ENCODE measurements at places on chromosomes 13 and 19. TPM values are rescaled to one million over a fixed set of nuclear protein-coding genes. Genes with fewer than 3 reads are reported as not detected.

The CEACAM3 gene
- total RNA-seq: not detected

The CARM1 gene
- 88.0 TPM for total RNA-seq

The CFAP97D2 gene
- not detected for total RNA-seq

- DNase-seq: no peak
- peak overlapping the region; percentile 88 for H3K4me3 ChIP-seq
- no peak overlapping the region for H3K27ac ChIP-seq
- H3K36me3 ChIP-seq: peaks cover 19% of the 10 kb centered on the region
- peaks cover 3% of the 10 kb centered on the region for H3K27me3 ChIP-seq
Observed at GRCh38 chr19:1356508-1356865, 27.2 kb upstream of the NDUFS7 start.

GRCh38 chr19:11355160-11356073 lies at the start of gene PLPPR2:
Gene PLPPR2 (plus strand): TSS chr19:11355432. CDS start chr19:11357674, 2,242 bp downstream.
- no peak within 1 kb of the TSS for H3K27ac ChIP-seq
- peak; percentile 79 for DNase-seq
- peak within 1 kb of the TSS; percentile 67 for H3K4me3 ChIP-seq

GRCh38 chr19:43430142-43430710 lies 15.5 kb downstream of the TEX101 start:
- peak overlapping the region; percentile 30 for H3K4me3 ChIP-seq
- H3K4me1 ChIP-seq: peaks cover 29% of the 10 kb centered on the region

DNA sequence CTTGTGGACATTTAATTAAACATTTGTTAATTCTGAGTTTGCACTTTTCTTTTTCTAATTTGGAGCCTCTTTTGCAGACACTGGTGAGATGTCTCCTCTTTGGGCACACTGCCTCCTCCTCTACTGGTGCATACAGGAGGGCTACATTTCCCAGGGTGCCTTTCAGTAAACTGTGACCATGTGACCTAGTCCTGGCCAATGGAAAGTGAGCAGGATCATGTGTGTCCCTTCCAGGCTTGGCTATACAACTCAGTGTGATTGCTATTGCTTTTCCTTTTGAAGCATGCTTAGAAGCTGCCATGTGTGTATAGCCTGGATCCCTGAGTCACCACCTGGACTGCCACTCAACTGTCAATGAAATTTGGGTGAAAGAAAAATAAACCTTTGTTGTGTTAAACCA lies 4.5 kb downstream of the IZUMO2 start:
- H3K4me1 ChIP-seq: no peaks in the 10 kb centered on the region
- H3K36me3 ChIP-seq: no peaks in the 10 kb centered on the region
- no peak for DNase-seq
- H3K4me3 ChIP-seq: no peak overlapping the region
- no peak overlapping the region for H3K27ac ChIP-seq
- H3K27me3 ChIP-seq: peaks cover 2% of the 10 kb centered on the region

DNA sequence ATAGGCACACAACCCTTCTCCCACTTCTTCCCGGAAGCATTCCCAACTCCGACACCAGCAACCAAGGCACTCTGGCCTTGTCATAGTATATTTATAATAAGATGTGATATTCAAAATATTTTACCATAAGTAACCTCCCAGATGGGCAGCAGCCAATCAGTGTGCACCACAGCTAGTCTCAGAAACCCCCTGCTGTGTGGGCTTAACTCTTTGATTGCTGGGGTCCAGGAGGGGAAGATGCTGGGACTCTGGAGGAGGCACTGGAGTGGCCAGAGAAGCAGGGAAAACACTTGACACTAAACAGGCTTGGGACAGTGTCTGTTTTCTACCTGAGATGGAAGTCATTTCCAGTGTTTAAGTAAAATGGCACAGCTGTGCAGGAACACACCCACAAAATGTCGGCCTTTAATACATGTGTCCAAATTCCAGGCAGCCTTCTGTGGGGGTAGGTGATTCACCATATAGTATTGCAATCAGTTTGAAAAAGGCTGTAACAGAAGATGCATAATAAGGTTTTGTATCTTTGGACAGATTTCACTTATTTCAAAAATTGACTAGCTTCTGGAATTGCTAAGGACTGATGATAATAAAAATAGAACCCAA lies 100.7 kb downstream of the MBNL2 start:
- no peak overlapping the region for H3K4me3 ChIP-seq
- no peak for DNase-seq
- no peaks in the 10 kb centered on the region for H3K27me3 ChIP-seq
- no peaks in the 10 kb centered on the region for H3K4me1 ChIP-seq

- H3K4me3 ChIP-seq: no peak overlapping the region
- no peaks in the 10 kb centered on the region for H3K36me3 ChIP-seq
- peaks cover 15% of the 10 kb centered on the region for H3K4me1 ChIP-seq
- no peak for DNase-seq
Observed at GRCh38 chr13:31207661-31208552, 8.1 kb downstream of the B3GLCT start.

- no peak for DNase-seq
- no peak overlapping the region for H3K27ac ChIP-seq
- H3K36me3 ChIP-seq: no peaks in the 10 kb centered on the region
Observed at GRCh38 chr19:44636439-44637389, 7.0 kb upstream of the PVR start.

DNA sequence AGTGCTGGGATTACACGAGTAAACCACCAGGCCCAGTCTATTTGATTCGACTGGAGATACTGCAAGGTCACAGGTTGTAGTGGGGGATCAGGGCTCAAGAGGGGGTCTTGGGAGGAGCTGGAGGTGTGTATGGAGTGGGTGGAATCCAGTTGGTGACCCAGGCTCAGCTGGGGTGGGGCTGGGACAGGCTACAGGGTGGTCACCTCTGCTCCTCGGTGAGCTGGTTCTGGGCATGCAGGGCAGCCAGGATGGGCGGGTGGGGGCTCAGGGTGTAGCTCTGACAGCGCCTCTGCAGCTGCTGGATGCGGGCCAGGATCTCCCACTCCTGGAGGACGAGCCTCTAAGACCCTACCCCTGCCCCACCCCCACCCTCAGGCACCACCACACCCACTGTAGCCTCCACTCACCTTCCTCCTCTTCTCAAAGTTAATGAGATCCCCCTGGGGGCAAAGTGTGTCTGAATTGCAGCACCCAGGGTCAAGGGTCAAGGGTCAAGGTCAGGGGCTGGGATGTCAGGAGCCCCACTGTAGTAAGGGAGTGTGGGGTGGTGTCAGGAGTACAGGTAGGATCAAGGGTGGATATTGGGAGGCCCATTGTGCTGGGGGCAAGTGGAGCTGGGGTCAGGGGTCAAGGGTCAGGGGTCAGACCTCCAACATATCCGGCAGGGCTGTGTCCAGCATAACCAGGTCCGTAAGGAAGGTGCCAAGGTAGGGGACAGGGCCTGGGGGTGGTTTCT lies 17.1 kb downstream of the RGL3 start:
- no peaks in the 10 kb centered on the region for H3K36me3 ChIP-seq
- H3K27me3 ChIP-seq: peaks cover 10% of the 10 kb centered on the region
- H3K4me1 ChIP-seq: no peaks in the 10 kb centered on the region
- H3K27ac ChIP-seq: no peak overlapping the region

GRCh38 chr19:28961772-28962500 lies 251.0 kb downstream of the UQCRFS1 start:
- H3K27ac ChIP-seq: no peak overlapping the region
- no peaks in the 10 kb centered on the region for H3K36me3 ChIP-seq
- H3K4me3 ChIP-seq: no peak overlapping the region
- H3K27me3 ChIP-seq: peaks cover 1% of the 10 kb centered on the region
- no peaks in the 10 kb centered on the region for H3K4me1 ChIP-seq

All from activated T-helper 1 cell treated with anti-CD3 and anti-CD28 coated beads, Interleukin-12 subunit alpha, Interleukin-12 subunit beta, Interleukin-2, Interleukin-4 antibody, amounts not matched to agents 30 ng/mL and 10 ng/mL and 1 ng/mL, durations not matched to agents 14 hours and 24 hours and 36 hours (primary cell).